ENCODE measurements at places on chromosomes 5 and 9. TPM values are rescaled to one million over a fixed set of nuclear protein-coding genes. Genes with fewer than 3 reads are reported as not detected.

GRCh38 chr9:115781070-115781736, 372.4 kb upstream of the PAPPA start:
- no peak for DNase-seq

DNA sequence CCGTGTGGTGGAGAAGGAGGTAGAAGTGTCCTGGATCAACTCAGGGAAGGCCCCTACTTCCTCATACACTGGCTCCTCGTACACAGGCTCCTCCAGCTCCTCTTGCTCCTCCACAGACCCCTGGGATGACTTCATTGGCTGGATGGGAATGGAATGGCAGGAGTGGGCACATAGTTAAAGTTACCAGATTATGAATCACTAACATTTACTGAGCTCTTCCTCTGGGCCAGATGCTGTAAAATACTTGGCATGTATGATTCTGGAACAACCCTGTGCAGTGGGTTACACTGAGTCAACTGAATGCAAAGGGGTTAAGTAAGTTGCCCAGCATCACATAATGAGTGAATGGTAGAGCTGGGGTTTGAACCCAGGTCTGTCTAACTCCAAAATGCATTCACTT, 3.1 kb upstream of the FCHSD1 start:
- no peak for DNase-seq

DNA sequence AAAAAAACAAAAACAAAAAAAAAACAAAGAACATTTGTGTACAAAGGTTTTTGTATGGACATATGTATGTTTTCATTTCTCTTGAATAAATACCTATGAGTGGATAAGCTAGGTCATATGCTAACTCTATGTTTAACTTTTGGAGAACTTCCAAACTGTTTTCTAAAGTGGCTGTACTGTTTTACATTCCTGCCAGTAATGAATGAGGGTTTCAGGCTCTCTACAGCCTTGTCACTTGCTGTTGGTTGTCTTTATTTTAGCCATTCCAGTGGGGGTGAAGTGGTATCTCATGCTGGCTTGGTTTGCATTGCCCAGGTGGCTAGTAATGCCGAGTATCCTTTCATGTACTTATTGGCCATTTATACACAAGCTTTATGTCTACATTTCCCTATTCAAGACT, 9.1 kb upstream of the TRIO start:
- no peak for DNase-seq

DNA sequence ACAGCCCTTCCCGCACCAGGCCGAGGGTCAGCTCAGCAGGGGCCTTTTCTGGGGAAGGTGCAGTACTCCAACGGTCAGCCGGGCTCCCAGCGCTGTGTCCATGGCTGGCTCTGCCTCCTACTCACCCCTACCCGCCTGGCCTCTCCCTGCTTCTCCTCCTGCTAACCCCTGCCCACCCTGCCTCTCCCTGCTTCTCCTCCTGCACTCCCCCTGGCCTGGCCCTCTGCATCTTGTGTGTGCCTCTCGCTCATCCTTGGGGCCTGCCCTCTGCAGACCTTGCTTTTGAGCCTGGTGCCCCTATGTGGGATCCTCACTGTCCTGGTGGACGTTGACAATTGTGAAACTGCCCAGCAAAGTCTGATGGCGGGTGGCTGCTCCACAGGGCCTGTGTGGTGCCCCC, 274.6 kb upstream of the IRX2 start:
- DNase-seq = no peak

DNA sequence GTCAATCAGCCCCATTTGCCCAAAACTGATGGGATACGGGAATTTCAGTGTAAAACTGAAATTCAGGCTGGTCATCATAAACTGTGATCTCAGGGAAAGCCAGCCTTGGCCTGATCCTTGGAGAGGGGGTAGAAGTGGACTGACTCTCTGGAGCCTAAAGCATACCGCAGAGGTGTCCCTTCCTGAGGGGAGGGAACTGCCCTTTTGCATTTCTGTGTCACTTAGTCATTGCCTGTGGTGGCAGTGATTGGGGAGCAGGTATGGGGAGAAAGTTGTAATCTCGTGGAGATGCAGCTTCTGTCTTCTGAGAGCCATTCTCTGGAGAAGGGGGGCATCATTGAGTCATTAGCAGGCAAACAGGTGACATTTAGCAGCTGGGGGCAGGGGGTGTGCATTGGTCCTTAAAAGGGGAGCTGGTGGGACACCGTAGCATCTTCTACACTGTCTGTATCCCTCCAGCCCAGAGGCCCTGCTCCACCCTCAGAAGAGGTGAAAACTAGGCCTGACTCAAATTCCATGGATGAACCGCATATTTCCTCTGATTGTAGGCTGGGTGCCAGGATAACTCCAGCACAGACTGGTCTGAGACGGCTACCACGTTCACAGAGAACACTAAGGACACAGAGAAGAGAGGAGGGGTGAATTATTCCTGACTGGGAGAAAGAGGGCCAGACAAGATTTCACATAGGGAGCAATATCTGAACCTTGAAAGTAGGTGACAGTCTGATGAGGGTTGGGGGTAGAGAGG, 143.3 kb downstream of the SEC61B start:
- no peak for DNase-seq

GRCh38 chr5:127854520-127854919, 151.3 kb downstream of the CCDC192 start:
- DNase-seq = no peak

- no peak for DNase-seq
Measured at GRCh38 chr5:16784843-16785791, 151.0 kb downstream of the MYO10 start.

- peak; percentile 64 for DNase-seq
Measured at GRCh38 chr5:135466178-135467050, 14.3 kb upstream of the TIFAB start.

DNA sequence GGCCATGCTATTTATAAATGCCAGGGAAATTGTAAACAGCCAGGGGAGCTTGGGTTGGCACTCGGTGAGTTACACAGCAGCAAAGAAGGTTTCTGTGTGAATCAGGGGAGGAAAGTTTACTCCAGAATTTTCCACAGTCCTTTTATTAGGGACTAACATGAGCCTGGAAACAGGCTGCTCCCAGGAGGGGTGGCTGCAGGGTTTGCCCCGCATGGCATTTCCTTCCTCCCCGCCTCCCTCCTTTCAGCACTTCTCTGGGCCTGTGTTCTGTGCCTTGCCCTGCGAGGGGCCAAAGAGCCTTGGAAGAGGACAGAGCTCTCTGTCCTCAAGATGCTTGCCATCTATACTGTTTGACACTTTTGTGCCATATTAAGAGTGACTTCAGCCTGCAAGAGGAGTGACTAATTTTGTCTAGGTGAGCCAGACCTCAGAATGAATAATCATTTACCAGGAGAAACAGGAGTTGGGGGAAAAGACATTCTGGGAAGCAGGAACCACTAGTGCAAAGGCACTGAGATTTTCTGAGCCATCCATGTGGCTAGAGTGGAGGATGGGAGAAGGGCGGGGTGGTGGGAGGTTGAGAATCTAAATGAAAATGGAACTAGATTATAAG, 1.8 kb downstream of the GSN start:
- no peak for DNase-seq

- DNase-seq = no peak
Measured at GRCh38 chr9:93030642-93031628, 27.6 kb upstream of the SUSD3 start.

- no peak for DNase-seq
Measured at GRCh38 chr9:99226054-99226453, 4.0 kb downstream of the SEC61B start.

GRCh38 chr9:114968671-114969070, 38.3 kb upstream of the TNFSF8 start:
- DNase-seq = no peak

The IL7R gene
- 451 TPM for total RNA-seq

The OR13J1 gene
- total RNA-seq = not detected

The SPATA31E1 gene
- total RNA-seq = not detected

The ANKRD34B gene
- total RNA-seq = not detected

The NR4A3 gene
- 0.29 TPM for total RNA-seq

The PCDHGB2 gene
- total RNA-seq = 0.10 TPM

The SLC6A7 gene
- not detected for total RNA-seq

The REEP2 gene
- 0.77 TPM for total RNA-seq

The ZNF366 gene
- not detected for total RNA-seq

The PPP3R2 gene
- not detected for total RNA-seq

The SOHLH1 gene
- total RNA-seq = not detected

The SHOC1 gene
- not detected for total RNA-seq

The ARAP3 gene
- total RNA-seq = 4.2 TPM

The UGT3A1 gene
- not detected for total RNA-seq

The IRX1 gene
- total RNA-seq = not detected
